Right hindlimb (tissue), 1 donor: ENCODE measurements at places on chromosomes 4 and X.

GRCh38 chrX:6131287-6131686 is 97.4 kb downstream of the NLGN4X start:
- no peak for DNase-seq

GRCh38 chr4:127832585-127832984 is 48.1 kb upstream of the PLK4 start:
- no peak for DNase-seq

DNA sequence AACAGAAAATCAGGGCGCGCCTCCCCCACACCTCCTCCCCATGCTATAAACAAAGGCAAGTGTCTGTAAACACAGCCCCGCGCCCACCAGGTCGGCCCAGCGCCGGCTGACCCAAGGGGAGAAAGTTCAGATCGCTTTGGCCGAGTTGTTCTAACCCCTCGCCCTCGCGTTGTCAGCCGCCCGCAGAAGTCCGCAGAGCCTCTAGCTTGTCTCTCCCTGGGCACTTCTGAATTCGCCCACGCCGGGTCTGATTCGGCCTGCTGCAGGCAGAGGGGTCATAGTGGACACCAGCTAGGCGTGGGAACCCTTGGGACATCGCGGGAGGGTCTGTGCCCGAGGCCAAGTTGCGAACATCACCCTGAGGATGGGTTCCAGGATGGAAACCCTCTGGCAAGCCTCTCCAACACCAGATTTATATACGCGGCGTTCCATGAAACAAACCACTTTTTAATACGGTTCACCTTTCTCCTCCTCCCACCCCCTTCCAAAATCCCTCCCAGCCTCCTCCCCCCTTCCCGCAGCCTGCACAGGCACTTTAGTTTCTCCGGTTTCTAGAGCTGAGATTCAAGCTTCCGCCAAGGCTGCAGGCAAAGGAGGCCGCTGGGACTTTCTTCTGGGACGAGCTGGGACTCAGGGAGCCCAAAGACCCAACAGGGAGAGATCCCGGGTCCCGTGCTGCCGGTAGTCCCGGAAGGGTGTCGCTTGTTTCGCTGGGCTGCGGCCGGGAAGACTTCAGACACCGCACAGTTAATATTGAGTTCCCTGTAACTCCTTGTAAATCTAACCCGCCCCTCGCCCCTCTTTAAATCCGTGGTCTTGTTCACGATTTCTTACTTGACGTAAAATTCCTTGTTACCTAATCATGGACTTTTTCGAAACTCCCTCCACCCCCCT is 4.7 kb downstream of the HAND2 start:
- no peak for DNase-seq

DNA sequence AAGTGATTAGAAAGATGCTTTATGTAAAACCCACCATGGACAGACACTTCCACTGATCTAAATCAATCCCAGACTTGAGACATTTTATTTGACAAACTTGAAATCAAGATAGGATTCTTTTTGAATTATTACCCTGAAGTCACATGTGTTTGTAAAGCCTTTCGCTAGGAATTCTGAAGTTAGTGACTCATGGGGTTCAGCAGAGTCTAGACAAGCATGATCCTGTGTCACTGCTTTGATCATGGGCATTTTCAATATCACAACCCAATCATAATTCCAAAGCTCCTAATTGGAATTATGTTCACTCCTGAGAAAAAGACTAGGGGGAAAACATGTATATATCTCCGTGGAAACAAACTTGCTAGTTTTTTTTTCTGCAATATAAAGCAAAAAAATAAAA is 67.5 kb upstream of the BMP3 start:
- DNase-seq = no peak

DNA sequence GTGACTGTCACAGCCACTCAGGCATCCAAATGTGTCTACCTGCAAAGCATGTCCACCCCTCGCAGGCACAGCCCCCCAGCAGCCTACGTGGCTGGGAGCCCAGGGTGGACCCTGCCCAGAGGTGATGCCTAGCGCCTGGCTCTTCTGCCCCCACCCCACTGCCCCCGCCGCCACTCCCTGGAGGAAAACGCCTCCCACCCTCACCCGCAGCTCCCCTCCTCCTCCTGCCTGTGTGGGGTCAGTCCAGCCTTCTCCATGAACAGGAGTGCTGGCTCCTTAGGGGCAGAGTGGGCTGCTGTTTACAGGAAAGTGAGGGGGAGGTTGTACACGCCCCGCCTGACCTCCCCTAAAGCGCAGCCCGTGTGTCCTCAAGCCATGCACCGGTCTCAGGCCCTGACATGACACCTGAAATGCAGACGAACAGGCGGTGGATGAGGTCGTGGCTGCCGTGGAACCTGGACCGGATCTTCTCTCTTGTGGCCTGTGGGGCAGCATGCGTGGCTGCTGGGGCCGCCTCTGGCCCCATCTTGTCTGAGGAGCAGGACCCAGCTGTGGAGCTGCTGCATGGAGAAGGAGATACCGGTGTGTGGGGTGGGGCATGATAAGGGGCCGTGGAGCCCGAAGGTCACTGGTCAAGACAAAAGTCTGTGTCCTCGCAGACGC is 11.9 kb upstream of the MXD4 start:
- DNase-seq = no peak

DNA sequence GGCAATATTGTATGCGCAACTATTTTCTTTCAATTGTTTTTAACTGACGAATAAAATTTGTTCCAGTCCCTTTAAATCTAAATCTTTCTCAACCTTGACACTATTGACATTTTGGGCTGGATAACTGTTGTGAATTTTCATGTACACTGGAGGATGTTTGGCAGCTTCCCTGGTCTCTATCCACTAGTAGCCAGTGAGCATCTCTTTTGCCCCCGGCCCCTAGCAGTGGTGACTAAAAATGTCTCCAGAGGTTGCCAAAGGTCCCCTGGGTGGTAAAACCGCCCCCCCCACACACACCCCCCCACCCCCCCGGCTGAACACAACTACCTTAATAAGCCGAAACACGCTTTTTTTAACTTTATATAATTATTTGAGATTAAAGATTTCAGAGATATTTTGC is 514 bp downstream of the FANCB start:
- peak; percentile 12 for DNase-seq

- no peak for DNase-seq
These were observed 426 bp downstream of the PORCN start for GRCh38 chrX:48509245-48509590.

DNA sequence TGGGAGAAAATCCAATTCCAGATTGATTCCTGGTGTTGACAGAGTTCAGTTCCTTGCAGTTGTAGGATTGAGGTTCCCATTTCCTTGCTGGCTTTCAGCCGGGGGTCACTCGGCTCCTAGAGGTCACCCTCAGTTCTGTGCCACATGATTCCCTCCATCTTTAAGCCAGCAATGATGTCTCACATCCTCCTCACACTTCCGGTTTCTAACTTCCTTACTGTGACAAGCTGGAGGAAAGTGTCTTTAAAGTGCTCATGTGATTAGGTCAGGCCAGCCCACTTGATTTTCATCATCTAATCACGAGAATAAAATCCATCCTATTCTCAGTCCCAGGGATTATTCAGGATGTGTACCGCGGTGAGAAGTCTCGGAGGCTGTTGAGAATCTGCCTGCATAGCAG is 19.4 kb upstream of the SMIM31 start:
- no peak for DNase-seq

GRCh38 chrX:13433298-13433605 is 113.4 kb upstream of the ATXN3L start:
- DNase-seq = no peak

DNA sequence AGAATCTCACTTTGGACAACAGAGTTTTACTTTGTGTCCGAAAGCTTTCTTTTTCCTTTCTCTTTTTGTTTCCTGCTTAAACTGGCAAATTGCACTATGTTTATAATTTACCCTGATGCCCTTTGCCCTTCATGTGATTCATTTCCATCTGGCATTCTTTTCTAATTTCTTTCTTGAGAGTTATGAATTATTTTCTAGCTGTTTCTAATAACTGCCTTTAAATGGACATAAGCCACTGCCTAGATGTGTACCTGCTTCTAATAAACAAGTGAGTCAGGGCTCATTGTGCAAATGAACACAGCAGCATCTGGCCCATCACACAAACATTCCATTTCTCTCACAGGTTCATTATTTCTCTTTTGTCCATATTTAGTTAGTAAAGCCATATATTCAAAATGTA is 242.3 kb upstream of the GPRIN3 start:
- DNase-seq = no peak

DNA sequence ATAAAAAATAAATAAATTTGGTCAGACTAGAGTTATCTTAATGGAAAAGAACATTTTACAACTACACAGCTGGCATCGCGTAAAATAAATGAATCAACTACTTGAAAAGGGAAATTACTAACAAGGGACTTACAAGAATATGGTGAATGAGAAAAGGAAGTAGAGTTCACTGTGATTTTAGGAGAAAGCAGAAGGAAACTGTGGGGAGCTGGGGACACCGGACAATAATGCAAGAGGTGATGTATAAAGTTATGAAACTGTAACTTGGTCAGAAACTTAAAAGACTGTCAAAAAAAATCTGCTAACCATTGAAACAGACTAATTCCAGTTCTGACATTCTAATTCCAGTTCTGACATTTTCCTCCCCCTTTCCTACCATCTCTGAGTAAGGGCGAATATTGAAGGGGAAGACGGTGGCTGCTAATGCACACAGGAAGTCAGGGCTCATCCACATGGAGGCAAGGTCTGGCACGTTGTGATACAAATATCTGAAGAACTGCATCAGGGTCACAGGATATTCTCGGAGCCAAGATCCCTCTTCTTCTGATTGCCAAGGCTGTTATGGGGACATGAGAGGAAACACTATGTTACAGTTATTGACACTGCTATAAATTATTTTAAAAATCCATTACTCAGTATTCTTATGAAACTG is 170.5 kb downstream of the CDS1 start:
- no peak for DNase-seq

GRCh38 chr4:31374256-31374960 is 654.2 kb downstream of the PCDH7 start:
- no peak for DNase-seq

- DNase-seq = no peak
These were observed 257.8 kb downstream of the FBXW7 start for GRCh38 chr4:152278172-152278504.

- DNase-seq = no peak
These were observed 48.9 kb upstream of the SPP1 start for GRCh38 chr4:87926554-87927098.

- DNase-seq = peak; percentile 42
These were observed 411.9 kb downstream of the TRIML1 start for GRCh38 chr4:188551156-188551555.

DNA sequence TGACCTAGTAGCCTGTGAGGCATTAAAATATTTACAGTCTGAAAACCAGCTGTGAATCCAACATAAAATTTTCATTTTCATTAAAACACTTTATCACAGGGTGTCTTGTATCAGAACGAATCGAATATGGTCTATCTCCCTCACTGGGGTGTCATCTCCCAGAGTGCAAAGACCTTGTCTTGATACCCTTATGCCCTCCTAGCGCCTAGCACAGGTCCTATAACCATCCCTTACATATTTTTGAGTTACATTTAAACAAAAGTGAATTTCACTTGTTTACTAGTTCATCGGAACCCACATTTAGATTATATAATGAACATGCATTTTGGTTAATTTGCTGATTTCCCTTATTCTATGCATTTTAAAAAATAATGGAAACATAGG is 14.0 kb downstream of the DIPK2B start:
- DNase-seq = no peak

DNA sequence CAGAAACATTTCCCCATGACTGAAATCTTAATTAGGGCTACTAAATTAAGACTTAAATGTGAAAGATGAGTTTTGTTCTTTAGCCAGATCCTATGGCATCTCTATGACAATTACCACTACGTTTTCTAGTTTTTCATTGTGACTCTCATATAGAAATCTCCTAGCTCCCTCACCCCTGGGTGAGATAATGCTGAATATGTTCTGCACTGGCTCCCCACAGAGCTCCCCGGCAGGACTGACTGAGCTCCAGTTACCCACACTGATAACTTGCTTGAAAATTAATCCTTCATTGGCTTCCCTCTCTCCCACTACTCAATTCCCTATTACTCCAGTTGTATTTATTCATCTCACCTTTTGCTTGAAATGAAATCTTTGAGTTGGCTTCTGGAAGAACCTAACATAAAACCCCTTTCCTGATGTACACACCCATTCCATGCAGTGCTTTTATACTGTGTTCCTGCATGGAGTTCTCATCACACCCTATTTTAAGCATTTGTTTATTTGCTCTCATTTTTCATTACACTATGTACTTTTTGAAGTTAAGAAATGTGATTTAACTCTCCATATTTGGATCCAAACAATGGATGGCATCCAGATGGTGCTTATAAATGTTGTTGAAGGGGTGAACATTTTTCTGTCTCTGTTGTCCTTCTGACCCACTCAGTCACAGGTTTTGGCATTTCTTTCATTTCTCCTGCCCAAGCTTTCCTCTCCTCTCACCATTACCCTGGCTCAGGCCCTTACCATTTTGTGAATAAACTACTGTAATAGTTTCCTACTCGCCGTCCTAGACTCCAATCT is 623.4 kb downstream of the SPRY1 start:
- no peak for DNase-seq

GRCh38 chr4:24279469-24279868 is 304.9 kb downstream of the DHX15 start:
- DNase-seq = no peak

DNA sequence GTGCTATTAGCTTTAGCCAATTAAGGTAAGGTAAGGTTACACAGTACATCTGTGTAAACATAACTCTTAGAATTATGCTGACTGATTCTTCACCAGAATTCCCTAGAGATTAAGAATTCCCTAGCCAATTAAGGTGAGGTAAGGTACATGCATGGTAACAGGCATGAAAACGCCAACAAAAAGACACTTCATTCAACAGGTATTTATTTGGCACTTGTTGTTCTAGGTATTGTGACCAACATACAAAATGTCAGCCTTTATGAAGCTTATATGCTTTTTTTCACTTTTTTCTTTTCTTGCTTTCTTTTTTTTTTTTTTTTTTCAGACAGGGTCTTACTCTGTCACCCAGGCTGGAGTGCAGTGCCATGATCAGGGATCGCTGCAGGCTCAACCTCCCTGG is 47.2 kb downstream of the EDNRA start:
- DNase-seq = no peak

DNA sequence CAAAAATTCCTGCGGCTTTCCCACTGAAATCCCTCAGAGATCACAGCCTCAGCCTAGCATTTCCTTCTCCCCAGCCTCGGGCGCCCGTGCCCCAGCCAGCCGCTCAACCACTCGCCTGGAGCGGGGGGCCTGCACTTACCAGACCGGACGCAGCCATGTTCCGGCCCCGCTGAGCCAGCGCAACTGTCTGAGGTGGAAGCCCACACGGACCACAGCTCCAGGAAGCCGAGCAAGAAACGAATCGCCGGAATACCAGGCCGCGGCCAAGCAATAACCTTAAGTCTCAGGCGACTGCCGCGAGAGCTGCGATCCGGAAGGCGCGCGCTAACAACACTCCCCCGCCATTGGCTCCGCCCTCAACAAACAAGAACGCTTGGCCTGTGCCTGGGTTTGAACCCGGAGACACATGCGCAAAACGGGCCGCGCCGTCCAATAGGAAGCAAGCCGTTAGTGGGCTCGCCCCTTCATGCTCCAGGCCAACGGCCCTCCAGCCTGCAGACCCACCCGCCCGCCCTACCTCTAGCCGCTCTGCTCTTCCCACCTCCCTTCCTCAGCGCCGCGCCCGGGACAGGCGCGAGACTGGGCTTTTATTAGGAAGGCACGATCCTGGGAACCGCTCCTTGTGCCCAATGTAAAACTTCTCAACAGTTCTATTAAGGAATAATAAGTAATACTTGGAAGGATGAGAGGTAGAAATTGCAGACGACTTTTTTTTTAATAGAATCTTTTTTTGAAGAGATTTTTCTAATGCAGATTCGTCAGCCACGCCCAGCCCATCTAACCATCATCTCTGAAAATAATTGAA is at the start of gene CENPC:
Gene CENPC (minus strand): TSS at position 305 of the 805 bp plus-strand sequence. CDS start 148 bp downstream, at position 157.
- DNase-seq = peak; percentile 99
